ENCODE measurements at places on chromosomes 7 and 10. TPM values are rescaled to one million over a fixed set of nuclear protein-coding genes. Genes with fewer than 3 reads are reported as not detected.

GTF2IRD1 gene
- total RNA-seq = 30.6 TPM

C10orf105 gene
- not detected for total RNA-seq

CFAP70 gene
- 12.5 TPM for total RNA-seq

CRCP gene
- total RNA-seq = 57.4 TPM

MRPL32 gene
- total RNA-seq = 49.4 TPM

OR2AE1 gene
- total RNA-seq = not detected

CXCL12 gene
- total RNA-seq = 32.4 TPM

DNA sequence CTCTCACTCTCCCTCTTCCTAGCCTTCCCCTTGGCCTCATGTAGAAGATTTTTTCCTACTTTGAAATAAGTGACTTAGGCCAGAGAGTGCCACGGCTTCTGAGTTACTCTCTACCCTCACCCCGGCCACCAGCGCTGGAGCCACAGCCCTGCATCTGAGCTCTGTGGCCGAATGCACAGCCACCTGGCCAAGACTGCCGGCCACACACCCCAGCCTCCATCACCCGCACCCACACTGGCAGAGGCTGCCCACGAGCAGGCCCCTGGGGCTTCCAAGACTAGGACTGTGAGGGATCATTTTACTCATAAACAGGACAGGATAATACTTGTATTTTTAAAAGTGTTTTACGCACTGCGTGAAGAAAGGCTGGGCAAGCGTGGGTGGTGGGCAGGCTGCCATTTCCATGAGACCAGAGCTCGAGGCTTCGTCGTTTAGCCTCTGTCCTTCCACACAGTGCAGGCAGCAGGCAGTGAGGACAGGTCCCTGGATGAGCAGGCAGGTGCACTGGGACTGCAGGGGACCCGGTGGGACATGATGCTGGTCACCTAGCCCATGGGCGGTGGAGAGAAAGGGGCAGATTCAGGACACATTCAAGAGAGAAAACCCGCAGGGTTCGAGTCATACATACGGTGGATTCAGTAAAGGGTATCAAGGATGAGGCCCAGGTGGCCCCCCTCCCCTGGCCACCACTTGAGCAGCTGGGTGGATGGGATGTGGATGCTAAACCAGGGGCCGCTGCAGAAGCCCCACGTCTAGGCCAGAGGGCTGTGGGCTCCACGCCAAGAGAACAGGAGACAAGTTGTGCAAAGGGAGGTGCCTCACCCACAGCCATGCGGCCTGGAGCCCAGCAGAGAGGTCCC is 35.5 kb upstream of the RNF32 start:
- peaks cover 4% of the 10 kb centered on the region for H3K4me1 ChIP-seq
- no peak overlapping the region for H3K27ac ChIP-seq
- no peaks in the 10 kb centered on the region for H3K27me3 ChIP-seq
- H3K36me3 ChIP-seq = no peaks in the 10 kb centered on the region
- no peak for DNase-seq

GRCh38 chr7:32582036-32582435 is 86.7 kb downstream of the AVL9 start:
- H3K4me3 ChIP-seq = no peak overlapping the region
- no peaks in the 10 kb centered on the region for H3K27me3 ChIP-seq
- no peaks in the 10 kb centered on the region for H3K4me1 ChIP-seq
- DNase-seq = no peak

DNA sequence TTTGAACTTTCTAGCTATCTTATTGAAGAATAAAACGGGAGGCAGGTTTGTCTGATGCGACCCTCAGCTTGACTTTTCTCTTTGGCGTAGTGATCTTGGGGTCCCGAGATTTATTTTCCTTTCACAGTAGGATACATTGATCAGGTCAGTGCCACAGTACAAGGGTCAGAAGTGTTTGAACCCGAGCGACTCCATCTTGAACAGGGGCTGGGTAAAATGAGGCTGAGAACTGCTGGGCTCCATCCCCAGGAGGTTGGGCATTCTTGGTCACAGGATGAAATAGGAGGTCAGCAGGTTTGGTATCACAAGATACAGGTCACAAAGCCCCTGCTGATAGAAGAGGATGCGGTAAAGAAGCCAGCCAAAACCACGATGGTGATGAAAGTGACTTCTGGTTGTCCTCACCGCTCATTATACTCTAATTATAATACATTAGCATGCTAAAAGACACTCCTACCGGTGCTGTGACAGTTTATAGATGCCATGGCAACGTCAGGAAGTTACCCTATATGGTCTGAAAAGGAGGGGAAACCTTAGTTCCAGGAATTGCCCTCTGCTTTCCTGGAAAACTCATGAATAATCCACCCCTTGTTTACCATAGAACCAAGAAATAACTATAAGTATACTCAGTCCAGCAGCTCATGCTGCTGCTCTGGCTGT is 3.0 kb upstream of the TECPR1 start:
- DNase-seq = no peak
- H3K27me3 ChIP-seq = no peaks in the 10 kb centered on the region
- no peak overlapping the region for H3K27ac ChIP-seq
- no peak overlapping the region for H3K4me3 ChIP-seq
- H3K4me1 ChIP-seq = peaks cover 20% of the 10 kb centered on the region

DNA sequence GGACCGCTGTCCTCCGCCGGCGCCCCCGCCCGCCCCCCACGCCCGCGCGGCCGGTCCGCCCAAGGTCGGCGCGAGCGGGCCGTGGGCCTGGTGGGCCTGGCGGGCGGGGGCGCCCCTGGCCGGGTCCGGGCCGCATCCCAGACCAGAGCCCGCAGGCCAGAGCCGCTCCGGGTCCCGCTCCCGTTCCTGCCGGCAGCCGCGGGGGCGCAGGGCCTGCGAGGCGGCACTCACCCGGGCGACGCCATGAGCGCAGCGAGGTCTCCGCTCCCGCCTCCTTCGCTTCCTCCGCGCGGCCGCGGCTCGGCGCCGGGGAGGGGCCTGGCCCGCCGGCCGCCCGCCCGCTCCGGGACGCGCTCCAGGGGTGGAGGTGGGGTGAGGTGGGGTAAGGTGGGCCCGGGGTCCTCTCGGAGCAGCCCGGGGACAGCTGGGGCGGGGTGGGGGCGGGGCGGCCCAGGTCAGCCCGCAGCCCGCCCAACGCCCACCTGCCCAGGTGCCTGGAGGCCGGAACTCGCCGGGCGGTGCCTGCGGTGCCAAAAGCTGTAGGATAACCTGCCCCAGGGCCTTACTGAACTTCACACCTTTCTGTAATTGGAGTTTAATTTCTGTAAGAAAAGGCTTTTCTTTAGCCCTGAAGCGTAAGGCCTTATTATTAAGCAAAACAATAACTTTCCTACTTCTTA is at the start of gene URGCP:
Gene URGCP, minus strand, starts transcription at position 266 of the 680 bp plus-strand sequence. Its CDS starts 21 bp downstream, at position 245.
- peaks cover 32% of the 10 kb centered on the region for H3K4me1 ChIP-seq
- peak within 1 kb of the TSS; percentile 82 for H3K27ac ChIP-seq
- H3K36me3 ChIP-seq = no peaks in the 10 kb centered on the region
- peak; percentile 53 for DNase-seq

DNA sequence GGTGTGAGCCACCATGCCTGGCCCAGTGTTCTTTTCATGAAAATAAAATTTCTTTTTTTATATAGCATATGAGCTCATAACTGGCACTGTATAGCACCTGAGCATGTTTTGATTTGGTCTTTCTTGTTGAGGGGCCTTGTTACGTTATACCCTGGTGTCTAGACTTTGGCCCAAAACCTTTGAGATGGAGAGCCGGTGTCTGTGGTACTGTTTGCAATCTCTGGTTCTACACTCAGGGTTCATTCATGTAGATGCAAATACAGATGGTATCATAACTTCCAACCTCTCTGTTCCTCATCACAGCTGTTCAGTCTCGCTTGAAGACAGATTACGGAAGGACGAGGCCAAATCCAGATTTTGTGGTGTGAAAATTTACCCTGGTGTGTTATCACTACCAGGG is at the start of gene TAS2R5:
Gene TAS2R5, plus strand, starts transcription at position 301 of the 400 bp plus-strand sequence. CDS start 145 bp downstream, outside the sequence.
- no peak within 1 kb of the TSS for H3K4me3 ChIP-seq
- no peaks in the 10 kb centered on the region for H3K4me1 ChIP-seq
- H3K27me3 ChIP-seq = no peaks in the 10 kb centered on the region

Data from thyroid gland (tissue), 4 donors.